ENCODE measurements at places on chromosomes 5 and 9.

DNA sequence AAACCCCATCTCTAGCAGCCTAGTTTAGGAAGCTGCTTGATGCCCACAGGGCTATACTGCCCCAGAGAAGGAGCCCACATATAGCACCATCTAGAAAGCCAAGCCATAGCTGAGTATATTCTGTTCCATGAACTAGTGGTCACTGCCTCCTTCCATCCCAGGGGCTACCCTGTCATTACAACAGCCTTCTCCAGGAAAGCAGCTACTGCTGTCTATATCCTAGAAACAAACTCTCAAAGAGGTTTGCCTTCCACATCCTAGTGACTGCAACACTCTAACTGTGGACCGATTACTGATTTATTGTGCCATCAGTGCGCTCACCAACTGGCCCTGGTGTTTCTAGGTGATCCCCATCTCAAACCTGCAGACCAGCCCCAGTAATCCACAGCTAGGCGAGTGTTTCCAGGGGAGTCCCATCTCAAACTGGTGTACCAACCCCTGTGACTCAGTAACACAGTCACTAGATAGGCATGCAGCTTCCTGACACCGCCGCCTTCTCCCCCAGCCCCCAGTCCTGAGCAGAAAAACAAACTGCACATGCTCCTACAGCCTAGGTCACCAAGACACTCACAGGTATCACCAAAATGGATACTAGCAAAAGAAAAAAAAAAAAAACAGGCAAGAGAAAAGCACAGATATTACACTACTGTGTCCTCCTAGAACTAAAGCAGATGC is 14.8 kb downstream of the SPTLC1 start:
- DNase-seq, result peak; percentile 89

- DNase-seq, result peak; percentile 93
Observed at GRCh38 chr5:172868436-172868923, 34.4 kb downstream of the ERGIC1 start.

- no peak for DNase-seq
Observed at GRCh38 chr9:130556396-130557076, 22.8 kb upstream of the FUBP3 start.

- peak; percentile 29 for DNase-seq
Observed at GRCh38 chr5:137960819-137961218, 71.6 kb downstream of the PKD2L2 start.

GRCh38 chr9:121360601-121361374 is 9.3 kb downstream of the STOM start:
- DNase-seq, result peak; percentile 90

GRCh38 chr5:41770799-41771198 is 99.4 kb downstream of the OXCT1 start:
- no peak for DNase-seq

- no peak for DNase-seq
Observed at GRCh38 chr9:27337236-27337635, 40.3 kb upstream of the EQTN start.

GRCh38 chr9:87500491-87501270 is 3.0 kb downstream of the DAPK1 start:
- no peak for DNase-seq

GRCh38 chr5:176188506-176189193 is 49.6 kb upstream of the SIMC1 start:
- peak; percentile 56 for DNase-seq

GRCh38 chr5:115736690-115737005 is 79.8 kb downstream of the CDO1 start:
- DNase-seq, result no peak

- DNase-seq, result no peak
Observed at GRCh38 chr9:99235926-99236634, 14.0 kb downstream of the SEC61B start.

All from renal cortical epithelial cell (primary cell).